ENCODE measurements at places on chromosomes 1 and 21. TPM values are rescaled to one million over a fixed set of nuclear protein-coding genes. Genes with fewer than 3 reads are reported as not detected.

GRCh38 chr1:87176087-87176486 lies 152.6 kb upstream of the LMO4 start:
- DNase-seq, result no peak

DNA sequence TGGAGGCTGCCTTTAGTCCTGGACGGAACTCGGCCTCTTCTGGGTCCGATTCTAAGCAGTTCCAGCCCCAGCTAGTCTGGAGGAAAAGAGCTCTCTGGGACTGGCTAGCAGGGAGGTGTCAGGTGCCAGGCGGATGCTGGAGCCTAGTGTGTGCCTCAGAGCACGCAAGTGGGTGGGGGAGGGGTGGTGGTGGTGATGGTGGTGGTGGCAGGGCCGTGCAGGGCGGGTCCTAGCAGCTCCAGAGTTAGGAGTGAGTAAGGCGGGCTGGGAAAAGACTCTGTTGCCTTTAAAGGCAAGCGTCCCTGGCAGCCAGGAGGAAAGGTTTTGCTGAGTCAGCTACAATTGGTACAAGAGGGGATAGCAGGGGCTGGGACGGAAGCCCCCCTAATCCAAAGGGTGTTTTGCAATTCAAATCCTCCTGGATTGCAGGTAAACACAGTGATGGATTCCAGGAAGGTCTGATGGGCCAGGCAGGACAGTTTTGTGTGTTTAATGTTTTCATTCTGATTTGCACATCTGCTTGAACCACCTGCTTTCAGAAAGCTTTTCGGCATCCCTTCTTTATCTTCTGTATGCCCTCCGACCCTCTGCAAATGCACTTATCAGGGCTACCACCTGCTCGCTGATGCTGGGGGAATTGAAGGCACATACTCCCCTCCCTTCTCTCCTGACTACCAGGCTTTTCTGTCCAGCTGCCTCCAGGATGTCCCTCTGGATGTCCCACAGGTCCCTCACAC lies 4.1 kb upstream of the SLC2A1 start:
- DNase-seq, result no peak

- no peak for DNase-seq
Observed at GRCh38 chr1:54413295-54413694, 7.1 kb upstream of the SSBP3 start.

Gene THAP3
- polyA plus RNA-seq, result 31.8 TPM

- no peak for DNase-seq
Observed at GRCh38 chr1:240128366-240128765, 36.7 kb downstream of the FMN2 start.

DNA sequence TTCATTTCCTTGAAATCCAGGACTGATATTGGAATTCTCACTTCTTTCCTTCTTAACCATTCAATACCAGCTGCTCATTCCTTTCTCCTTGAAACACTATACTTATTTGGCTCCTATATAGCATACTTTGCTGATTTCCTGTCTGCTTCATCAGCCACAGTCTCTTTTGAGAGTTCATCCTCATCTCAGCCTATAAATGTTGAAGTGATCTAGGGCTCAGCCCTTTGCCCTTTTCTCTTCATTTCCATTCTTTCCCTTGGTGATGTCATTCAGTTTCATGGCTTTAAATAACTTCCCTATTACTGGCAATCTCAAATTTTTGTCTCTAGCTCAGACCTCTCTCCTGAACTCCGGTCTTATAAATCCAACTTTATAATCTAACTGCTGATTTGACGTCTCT lies 24.1 kb upstream of the RABGAP1L start:
- DNase-seq, result no peak

GRCh38 chr1:66043186-66043585 lies 250.5 kb downstream of the PDE4B start:
- DNase-seq, result no peak

Gene SERTAD4
- 10.2 TPM for polyA plus RNA-seq

Gene OR2T1
- not detected for polyA plus RNA-seq
